ENCODE measurements at places on chromosomes 3 and 15. TPM values are rescaled to one million over a fixed set of nuclear protein-coding genes. Genes with fewer than 3 reads are reported as not detected.

The FGD5 gene
- 1.0 TPM for total RNA-seq

The UBE2E2 gene
- total RNA-seq, result 86.8 TPM

The WNT5A gene
- total RNA-seq, result 117 TPM

The LDHAL6B gene
- total RNA-seq, result not detected

The USP50 gene
- not detected for total RNA-seq

The ZNF662 gene
- total RNA-seq, result 3.3 TPM

The EHHADH gene
- total RNA-seq, result 4.1 TPM

The CASR gene
- total RNA-seq, result not detected

The EIF4A2 gene
- 1,128 TPM for total RNA-seq

The FBXL2 gene
- total RNA-seq, result 16.2 TPM
